ENCODE measurements at places on chromosomes 4 and X.

DNA sequence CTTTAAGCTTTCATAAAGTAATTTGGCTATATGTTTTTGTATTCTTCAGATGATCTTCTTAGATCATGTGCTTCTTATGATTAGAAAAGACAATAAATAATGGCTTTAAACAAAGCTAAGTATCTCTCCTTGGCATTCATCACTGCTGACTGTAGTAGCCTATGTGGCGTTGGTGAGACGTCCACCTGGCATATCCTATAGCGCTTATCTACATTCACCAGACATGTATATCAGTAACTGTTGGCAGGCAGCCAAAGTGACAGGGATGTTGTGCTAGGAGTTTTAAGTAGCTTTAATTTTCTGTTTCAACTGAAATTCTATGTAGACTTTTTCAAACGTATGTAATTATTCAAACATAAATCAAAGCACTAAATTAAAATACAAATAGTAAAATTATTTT lies 276.4 kb downstream of the IL15 start:
- DNase-seq = no peak

DNA sequence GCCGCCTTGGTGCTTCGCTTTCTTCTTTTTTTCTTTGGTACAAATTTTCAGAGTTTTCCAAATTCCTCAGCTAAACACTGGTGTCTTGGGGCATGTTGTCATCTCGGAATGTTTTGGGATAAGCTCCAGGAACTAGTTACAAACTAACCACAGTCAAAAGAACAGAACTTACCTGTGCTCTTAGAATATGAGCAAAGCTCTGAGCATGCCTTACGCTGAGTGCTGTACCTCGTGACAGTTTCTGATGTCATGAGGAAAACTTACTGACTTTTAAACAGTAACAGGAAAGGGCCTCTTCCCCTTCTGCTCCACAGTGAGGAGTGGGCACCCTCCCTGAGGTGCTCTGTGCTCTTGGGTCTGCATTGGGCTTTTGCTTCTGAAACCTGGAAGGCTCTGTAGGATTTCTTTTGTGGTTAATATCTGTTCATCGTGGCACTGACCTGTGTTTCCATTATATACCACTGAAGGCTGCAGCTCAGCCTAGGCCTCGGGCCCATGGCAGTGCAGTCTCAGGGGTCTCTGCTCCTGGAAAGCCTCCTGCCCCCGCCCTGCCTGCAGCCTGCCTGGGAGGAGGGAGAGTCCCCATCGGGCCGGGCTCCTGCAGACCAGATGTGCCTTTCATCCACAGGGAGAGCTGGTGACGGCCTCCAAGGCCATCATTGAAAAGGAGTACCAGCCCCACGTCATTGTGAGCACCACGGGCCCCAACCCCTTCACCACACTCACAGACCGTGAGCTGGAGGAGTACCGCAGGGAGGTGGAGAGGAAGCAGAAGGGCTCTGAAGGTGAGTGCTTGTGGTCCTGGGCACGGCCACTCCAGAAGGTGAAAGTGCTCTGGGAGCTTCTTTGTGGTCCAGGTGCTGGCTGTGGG lies 48.7 kb downstream of the NOP14 start:
- no peak for DNase-seq

GRCh38 chr4:115923152-115923551 lies 809.7 kb upstream of the NDST4 start:
- DNase-seq = no peak

DNA sequence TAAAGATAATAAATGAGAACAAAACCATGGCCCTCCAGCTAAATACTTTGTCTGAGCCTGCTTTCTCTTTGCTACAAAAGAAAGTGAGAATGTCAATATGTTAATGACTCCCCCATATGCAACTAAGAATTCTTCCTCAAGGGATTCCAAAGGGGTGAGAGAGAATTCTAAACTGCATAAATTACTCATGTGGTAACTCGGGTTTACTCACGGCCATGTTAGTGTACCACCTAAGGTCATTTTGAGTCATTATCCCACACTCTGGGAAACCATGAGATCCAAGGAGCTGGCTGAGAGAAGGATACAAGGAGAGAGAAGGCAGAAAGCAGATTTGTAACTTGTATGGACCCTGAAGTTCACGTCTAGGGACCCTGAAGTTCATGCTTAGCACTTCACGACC lies 190.3 kb downstream of the DHX15 start:
- no peak for DNase-seq

DNA sequence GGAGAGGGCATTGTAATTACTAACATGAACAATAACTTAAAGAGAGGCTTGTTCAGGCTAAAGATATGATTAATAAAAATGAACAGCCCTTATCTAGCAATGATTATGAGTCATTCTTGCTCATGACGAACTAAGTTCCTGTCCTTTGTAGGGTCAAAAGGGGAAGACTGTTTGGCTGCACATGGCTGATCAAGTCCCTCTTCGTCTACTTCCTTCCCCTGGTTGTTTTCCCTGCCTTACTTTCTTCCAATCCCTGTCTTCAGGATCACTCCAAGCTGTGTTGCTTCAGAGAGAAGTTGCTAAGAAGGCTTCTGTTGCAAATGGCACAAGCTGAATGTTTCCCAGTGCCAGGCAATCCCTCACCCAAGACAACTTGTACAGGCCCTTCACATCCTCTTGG lies 115.0 kb upstream of the HS3ST1 start:
- DNase-seq = no peak

GRCh38 chr4:165810726-165811125 lies 62.3 kb upstream of the TLL1 start:
- DNase-seq = no peak

- no peak for DNase-seq
Measured at GRCh38 chrX:53374923-53375322, 47.5 kb downstream of the SMC1A start.

DNA sequence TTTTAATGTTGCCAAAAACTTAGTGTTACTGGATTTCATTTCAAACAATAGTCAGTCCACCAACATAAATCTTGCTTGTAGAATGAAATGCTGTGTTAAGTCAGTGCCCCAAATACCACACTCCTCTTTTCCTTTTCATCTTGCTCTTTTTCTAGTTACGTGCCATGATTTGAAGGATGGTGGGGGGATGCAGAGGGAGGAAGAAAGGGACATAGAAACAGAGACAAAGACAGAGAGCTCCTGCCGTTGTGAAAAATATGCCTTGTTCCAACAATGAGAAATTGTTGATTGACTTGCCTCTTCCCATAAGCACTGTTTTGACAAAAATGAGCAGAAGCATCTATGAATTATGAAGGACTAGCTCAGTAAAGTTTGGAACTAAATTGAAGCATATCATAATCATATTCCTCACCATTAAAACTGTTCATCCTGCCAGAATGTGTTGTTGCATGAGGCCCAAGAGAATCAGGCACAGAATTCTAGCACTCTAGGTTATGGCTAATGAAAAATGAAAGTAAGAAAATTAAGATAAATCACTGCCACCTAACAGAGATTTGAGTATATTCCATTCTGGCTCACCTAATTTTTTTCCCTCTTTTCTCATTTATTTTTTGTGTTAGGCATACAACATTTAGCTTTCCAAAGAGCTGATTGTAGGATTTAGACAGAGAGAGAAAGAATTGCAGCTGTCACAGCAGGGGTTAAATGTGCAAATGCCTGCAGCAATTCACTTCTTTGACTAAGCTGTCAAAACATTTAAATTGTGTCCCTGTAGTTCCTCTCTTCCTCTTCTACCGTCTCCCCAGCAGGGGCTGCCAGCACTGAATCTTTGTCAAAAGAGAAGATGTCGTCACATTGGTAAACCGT lies 111.6 kb upstream of the PTPN13 start:
- DNase-seq = peak; percentile 42

- DNase-seq = no peak
Measured at GRCh38 chr4:24650849-24651640, 66.7 kb upstream of the DHX15 start.

DNA sequence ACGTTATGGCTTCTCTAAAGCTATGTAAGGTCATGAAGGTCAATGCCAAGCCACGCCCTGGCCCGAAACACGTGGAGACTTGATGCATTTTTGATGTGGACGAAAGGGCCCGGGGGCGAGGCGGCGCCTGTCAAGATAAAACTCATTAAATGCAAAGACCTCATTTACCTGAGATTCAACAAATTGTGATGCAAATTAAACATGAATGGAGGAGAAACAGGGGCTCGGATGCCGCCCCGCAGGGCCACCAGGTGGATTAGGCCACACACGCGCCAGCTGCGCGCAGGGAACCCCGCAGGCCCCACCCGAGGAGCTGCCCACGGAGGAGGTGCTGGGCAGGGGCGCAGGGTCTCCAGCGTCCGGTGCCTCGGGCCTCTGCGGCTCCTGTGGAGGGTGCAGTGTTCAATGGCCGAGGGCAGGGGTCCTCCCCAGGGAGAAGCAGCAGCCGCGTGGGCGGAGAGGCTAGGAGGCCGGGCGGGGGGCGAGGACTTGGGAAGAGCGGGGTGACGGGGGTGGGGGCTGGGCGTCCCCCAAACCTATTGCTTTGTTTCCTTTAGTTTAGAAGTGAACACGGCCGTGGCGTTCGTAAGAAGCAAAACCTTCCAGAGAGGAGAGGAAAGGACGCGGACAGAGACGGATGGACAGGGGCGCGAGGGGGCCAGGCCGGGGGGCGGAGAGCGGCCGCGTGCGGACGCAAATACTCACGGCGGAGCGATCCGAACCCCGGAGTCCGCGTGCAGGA lies 40.4 kb downstream of the CPLX1 start:
- no peak for DNase-seq

- DNase-seq = no peak
Measured at GRCh38 chrX:41733939-41734338, 10.0 kb downstream of the GPR82 start.

GRCh38 chrX:13428053-13428786 lies 108.4 kb upstream of the ATXN3L start:
- peak; percentile 47 for DNase-seq

All from DND-41 (cell line).